ENCODE measurements at places on chromosomes 6 and 20.

- no peak for DNase-seq
Observed at GRCh38 chr6:89214197-89214596, 3.0 kb downstream of the GABRR1 start.

DNA sequence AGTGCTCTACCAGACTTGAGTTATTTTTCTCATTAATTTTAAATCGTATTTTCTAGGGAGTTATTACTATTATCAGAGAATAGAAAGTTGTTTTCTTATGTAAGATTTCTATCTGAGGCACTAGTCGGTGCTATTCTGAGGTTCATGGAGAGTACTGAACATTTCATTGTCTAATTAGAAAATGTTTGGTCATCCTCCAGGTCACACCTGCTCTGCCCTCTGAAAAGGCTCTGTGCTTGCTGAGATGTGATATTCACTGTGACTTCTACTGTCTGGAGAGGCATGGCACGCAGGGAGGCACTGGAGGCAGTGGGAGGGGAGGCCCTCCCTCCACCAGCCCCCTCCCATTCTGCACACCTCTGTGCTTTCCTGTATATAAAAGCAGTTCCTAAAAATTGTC lies 3.0 kb downstream of the SYNDIG1 start:
- DNase-seq, result no peak

- DNase-seq, result peak; percentile 4
Observed at GRCh38 chr6:148200293-148200692, 142.3 kb upstream of the SASH1 start.

DNA sequence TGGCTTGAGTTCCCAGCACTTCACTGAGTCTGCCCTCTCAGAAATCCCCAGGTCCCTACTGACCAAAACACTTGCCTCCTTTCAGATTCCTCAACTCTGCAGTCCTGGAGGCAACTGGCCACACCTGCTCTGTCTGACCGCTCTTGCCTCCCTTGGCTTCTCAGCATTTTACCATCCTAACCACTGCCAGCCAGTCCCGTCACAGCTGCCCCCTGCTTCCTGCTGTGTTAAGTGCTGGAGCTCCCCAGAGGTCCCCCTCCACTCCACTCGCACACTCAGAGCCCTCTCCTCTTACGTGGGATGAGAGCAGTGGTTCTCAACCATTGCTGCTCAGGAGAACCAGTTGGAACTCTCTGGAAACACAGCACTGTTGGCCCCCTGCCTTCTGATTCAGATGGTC lies 20.5 kb downstream of the ADAT2 start:
- no peak for DNase-seq

- no peak for DNase-seq
Observed at GRCh38 chr20:44104798-44105517, 82.0 kb downstream of the JPH2 start.

DNA sequence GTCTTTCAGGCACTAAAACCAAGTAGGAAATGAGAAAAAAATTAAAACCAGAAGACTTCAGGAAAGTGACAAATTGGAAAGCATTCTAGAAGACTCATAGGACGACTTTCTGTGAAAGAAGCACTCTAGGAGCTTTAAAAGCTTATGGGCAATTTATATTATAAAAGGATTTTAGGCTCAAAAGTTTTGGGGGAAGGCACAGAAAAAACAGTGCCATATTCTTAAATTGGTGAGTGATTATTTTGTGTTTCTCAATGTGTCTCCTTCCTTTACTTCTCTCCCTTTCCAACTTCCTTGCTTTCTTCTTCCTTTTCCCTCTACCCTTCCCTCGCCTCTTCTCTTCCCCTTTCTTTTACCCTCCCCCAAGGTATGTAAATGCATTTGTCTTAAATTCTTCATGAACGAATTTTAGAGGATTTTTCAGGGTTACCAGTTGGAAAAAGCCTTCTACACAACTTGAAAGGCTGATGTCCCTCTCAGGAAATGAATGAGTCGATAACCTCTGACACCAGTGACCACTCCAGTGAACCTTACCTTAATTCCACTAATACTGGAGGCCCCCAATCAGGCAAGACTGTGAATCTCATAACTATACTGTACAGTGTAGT lies 2.6 kb upstream of the LIN28B start:
- DNase-seq, result no peak

DNA sequence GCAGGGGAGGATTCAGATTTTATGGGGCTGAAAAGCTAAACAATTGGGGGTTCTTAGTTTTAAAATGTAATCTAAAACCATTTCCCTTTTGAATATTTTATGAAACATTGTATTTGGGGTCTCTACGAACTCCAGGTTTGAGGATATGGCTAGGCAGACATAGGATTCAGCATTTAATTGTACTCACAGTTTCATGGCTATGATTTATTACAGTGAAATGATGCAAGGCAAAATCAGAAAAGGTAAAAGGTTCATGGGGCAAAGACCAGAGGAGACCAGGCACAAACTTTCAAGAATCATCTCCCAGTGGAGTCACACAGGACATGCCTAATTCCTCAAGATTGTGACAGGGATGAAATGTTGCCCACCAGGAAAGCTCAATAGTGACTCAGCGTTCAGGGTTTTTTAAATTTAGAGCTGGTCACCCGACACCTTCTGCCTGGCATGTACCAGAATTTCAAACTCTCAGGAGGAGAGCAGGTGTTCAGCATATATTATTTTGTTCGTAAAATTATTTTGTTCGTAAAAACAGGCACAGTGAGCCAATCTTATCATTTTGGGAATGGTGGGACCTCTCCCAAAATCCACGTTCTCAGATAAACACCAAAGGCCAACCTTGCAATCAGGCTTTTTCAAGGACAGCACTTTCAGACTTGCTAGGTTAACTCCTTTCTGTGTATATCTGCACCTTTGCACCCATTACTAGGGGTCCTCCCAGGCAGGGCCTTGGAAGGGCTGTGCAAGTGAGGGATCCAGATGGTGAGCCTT lies 270.3 kb downstream of the NKAIN2 start:
- DNase-seq, result no peak

DNA sequence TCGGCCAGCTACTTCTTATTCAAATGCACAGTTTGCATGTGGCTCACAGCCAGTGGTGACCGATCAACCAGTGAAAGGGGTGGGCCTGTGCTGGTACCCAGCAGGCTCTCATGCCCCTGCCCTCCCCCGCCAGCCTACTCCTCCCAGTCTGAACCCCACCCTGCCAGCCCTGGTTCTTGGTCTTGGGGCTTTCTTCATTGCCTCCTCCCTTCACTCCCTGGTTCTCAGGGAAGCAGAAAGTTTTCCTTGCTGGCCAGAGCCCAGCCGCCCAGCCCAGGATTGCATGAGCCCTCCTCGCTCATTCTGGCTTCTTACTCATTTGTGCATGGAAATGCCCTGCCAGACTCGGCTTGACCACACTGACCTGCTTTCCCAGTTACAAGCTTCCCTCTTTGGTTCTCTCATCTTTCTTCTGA lies 40.8 kb downstream of the KCNK17 start:
- no peak for DNase-seq

- DNase-seq, result no peak
Observed at GRCh38 chr6:160279850-160280249, 21.2 kb upstream of the SLC22A2 start.

- DNase-seq, result no peak
Observed at GRCh38 chr6:142833054-142833453, 111.9 kb downstream of the HIVEP2 start.
